Glutamatergic neuron (in vitro differentiated cells): ENCODE measurements at places on chromosomes 5 and 9. TPM values are rescaled to one million over a fixed set of nuclear protein-coding genes. Genes with fewer than 3 reads are reported as not detected.

GRCh38 chr9:36423206-36423605 lies 23.1 kb upstream of the RNF38 start:
- no peak for DNase-seq

The DOCK8 gene
- total RNA-seq, result 0.22 TPM

The SPINK4 gene
- total RNA-seq, result not detected

DNA sequence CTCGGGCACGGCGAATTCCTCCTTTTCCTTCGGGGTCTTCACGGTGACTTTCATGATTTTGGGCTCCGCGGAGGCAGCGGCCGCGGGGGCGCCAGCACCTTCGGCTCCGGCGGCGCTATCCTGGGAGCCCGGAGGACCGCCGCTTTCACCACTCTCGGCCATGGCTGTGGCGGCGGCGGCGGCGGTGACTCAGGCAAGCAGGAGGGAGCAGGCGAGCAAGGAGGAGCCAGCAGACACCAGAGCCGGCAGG lies 315 bp downstream of the UBQLN1 start:
- DNase-seq, result no peak

GRCh38 chr5:7039074-7039473 lies 325.8 kb downstream of the TENT4A start:
- DNase-seq, result no peak

The CYLC2 gene
- not detected for total RNA-seq

GRCh38 chr5:113183694-113184093 lies 207.1 kb downstream of the DCP2 start:
- no peak for DNase-seq
